SJSA1 (cell line): ENCODE measurements at places on chromosomes 7 and 10.
A peak's percentile ranks its signal among the peaks of the same experiment; 100 is the strongest.

DNA sequence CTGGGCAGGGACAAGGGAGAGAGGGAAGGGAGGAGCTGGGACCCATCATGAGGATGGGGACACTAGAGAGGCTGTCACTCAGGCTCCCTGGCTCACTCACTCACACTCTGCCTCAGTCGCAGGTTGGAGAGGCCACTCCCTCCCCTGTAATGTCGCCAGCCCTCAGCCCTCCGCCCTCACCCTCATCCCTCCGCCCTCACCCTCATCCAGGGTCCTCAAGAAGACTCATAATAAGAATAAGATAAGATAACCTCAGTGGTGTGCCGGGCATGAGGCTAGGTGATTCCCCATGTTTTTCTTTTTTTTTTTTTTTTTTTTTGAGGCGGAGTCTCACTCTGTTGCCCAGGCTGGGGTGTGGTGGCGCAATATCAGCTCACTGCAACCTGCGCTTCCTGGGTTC lies 92.2 kb downstream of the GTF2IRD1 start:
- no peak for DNase-seq

DNA sequence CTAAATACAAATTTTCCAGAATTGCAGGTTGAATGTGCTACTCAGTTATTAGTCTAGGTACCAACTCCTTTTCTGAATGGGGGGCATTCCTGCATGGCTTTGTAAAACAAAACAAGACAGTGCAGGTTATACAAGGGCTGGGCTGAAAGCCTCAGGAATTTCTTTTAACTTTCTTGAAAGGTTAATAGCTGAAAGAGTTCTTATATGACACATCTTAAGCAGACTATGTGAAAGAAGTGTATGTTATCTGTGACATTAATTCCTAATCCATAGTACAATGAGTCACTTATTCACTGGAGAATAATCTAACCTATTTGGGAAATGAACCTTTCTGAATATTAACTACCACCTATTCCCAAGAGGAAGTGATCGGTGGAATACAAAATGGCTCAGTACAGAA lies 115.6 kb upstream of the FAM133B start:
- DNase-seq = no peak

DNA sequence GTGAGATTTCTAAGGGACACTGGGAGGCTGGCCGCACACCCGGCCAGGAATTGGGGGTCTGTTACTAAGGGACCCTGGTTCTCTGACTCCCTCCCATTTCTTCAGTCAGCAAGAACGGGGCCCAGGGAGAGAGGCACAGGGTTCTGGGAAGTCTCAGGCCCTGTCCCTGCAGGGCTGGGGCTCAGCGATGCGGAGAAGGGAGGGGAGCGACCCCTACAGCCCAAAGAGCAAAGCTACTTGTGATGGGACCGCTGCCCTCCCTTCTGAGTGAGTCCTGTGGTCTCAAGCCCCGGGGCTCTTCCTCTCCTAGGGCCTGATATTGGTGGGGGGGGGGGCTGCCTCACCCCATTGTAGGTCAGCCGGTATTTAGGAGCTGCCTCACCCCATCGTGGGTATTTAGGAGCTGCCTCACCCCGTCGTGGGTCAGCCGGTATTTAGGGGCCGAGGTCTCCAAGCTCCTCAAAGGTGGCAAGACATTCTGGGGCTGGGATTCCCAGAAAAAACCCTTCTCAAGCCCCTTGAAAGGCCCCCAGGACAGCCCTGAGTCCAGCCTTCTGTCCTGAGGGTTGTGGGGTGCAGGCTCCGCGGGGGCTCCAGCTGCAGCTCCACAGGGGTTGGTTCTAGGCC lies 16.9 kb upstream of the NKX6-2 start:
- no peak for DNase-seq

- DNase-seq = no peak
These were observed 33.5 kb upstream of the CADPS2 start for GRCh38 chr7:122919643-122920181.

GRCh38 chr10:30940256-30940655 lies 91.4 kb downstream of the ZNF438 start:
- no peak for DNase-seq

- DNase-seq = no peak
These were observed 114.9 kb upstream of the PDLIM1 start for GRCh38 chr10:95405655-95406054.

GRCh38 chr10:70856454-70856853 lies 31.9 kb downstream of the PCBD1 start:
- no peak for DNase-seq

GRCh38 chr7:53070883-53071282 lies 35.5 kb downstream of the POM121L12 start:
- no peak for DNase-seq

GRCh38 chr10:128859738-128860386 lies 607.2 kb upstream of the MGMT start:
- no peak for DNase-seq

DNA sequence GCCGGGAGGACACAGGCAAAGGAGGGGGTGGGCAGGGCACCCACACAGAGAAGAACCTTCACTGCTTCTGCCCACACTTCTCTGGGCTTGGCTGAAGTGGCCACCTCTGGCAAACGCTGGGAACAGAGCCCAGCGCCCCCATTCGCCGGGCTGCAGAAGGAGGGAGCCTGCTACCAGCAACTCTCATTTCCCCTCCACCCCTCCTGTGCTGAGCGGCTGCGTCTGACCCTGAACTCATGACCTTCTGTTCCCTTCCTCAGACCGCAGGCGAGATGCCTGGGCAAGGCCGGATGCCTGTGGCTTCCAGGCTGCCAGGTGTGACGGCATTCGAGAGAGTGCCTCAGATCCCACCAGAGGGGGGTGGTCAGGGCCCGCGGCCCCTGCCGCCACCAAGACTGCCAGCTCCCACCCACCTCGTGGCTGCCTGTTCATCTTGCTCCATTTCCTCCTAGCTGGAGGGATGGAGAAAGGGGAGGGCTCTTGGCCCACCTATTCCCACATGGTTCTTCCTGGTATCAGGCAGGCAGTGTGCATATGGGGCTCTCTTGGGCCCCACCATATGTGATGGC lies 19.8 kb downstream of the DNAJB12 start:
- peak; percentile 87 for DNase-seq

DNA sequence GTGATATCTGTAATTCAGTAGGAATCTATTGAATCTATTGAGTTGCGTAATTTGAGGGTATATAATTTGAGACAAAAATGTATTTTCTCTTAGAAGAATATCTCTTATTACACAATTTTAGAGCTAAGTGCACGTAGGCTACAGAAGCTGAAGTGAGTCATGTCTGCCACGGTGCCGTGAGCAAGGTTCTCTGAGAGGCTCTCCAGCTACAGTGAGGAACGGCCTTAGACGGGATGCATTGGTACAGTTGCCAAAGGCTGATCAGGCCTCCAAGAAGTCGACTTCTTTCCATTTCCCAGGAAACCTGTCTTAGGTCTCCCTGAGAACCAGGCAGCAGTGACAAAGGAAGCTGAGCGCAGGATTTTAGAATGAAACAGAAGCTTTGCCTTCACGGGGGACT lies 28.6 kb downstream of the TCERG1L start:
- DNase-seq = no peak

GRCh38 chr7:80711531-80711930 lies 73.1 kb downstream of the CD36 start:
- DNase-seq = no peak

DNA sequence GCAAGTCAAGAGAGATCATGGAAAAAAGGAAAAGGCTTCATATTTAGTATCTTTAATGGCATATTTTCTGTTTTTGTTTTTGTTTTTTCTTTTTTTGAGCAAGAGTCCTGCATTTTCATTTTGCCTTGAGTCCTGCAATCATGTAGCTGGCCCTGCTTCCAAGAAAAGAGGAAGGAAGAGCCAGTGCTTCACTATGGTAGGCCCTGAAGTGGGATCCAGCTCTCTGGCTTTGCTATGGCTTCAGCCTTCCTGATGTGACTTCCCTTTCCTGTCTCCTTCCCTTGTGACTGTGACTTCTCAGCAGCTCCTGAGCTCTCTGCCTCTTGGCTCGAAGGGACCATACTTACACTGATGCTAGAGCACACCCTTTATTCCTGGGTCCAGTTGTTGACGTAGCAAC lies 512.3 kb downstream of the INHBA start:
- peak; percentile 23 for DNase-seq

- DNase-seq = no peak
These were observed 135.0 kb downstream of the SEMA3C start for GRCh38 chr7:80783678-80784327.

- DNase-seq = peak; percentile 93
These were observed 24.9 kb upstream of the PITRM1 start for GRCh38 chr10:3197348-3198003.

- DNase-seq = no peak
These were observed 17.7 kb upstream of the MINDY3 start for GRCh38 chr10:15877836-15878576.

DNA sequence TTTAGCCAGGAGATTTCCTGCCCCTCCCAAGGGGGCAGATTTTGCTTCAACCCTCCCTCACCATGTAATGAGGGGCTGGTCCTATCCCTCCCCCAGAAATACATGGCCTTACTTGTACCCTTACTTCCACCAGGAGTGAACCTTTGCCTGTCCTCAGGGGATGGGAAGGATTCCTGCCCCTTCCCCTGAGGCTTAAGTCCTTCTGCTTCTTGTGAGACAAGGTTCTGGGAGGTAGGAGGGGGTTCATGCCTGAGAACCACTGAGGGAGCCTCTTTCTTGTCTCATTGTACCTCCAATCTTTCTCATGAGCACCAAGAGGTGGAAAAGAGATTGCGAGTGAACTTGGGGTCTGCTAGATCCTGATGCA lies 19.5 kb upstream of the MUC3A start:
- DNase-seq = no peak

- DNase-seq = no peak
These were observed 25.5 kb upstream of the EBLN1 start for GRCh38 chr10:22243321-22243720.

DNA sequence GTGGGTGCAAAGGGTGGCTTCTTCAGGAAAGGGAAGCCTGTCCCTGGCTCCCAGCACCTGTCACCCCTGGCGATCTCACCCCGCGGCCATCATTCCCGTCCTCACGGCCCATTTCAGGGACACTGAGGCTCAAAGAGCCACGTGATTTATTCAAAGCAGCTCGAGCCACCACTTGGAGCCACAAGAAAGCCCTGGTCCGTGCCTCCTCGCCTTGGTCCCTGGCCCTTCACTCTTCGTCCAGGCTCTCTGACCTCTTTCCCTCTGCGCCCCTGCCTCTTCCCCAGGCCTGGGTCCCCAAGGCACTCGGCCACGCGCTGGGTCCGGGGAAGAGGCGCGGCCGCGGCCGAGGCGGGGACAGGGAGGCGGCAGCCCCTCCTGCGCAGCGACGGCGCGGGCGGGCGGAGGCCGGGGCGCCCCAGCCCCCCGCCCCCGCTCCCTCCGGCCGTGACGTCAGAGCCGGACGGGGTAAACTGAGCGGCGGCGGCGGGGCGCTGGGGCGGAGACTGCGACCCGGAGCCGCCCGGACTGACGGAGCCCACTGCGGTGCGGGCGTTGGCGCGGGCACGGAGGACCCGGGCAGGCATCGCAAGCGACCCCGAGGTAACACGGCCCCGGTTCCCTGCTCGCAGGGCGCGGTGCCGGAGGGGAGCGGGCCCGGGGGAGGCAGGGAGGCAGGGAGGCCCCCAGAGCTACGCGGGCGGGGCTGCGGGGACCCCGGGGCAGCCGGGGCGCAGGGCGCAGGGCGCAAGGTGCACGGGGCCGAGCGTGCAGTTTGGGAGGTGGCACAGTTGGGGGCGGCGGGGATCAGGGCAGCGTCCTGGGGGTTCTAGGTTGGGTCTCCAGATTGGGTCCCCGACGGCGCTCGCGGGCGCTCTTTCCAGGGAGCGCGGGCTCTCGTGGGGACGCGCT lies at the start of gene SLC18A2:
SLC18A2 (plus strand) TSS at position 494 of the 909 bp plus-strand sequence. CDS start 580 bp downstream, outside the sequence.
- no peak for DNase-seq

GRCh38 chr10:112763916-112764520 lies 186.0 kb upstream of the TCF7L2 start:
- DNase-seq = peak; percentile 94

DNA sequence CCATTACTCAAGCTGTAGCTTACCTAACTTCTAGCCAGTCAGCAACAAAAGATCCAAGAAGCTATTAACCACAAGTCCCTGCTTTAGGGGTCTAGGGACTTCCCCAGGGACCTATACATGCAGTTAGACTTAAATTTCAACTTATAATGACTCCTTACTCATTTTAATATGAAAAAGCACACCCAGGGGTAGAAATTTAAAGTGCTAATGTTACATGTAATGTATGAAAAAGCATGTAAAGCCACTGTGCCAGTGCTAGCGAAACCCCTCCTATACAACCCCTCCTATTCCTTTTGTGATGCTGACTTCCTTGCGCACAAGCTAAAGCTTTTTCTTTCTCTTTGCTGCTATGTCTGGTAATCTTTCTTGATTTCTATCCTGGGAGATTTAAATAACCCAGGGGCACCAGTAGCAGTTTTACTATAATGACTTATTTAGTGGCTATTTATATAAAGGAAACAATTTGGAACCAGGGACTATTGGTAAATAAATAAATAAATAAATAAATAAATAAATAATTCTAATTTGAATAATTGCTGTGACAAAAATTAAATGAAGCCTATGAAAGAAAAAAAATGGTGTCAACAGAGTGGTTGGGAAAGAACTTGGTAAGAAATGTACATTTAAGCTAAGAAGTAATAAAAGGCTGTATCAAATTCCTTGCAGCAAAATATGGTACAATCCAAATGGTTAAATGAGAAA lies 110.5 kb upstream of the MAGI2 start:
- DNase-seq = no peak

- no peak for DNase-seq
These were observed 39.8 kb downstream of the CDC123 start for GRCh38 chr10:12235796-12236195.

GRCh38 chr7:87058744-87059524 lies 520 bp downstream of the ELAPOR2 start:
- no peak for DNase-seq

- no peak for DNase-seq
These were observed 280.0 kb upstream of the NRG3 start for GRCh38 chr10:81594991-81595390.

- DNase-seq = peak; percentile 51
These were observed 182.9 kb downstream of the HTR7 start for GRCh38 chr10:90674928-90675327.

GRCh38 chr7:5508698-5509097 lies 85.1 kb upstream of the TNRC18 start:
- DNase-seq = no peak

DNA sequence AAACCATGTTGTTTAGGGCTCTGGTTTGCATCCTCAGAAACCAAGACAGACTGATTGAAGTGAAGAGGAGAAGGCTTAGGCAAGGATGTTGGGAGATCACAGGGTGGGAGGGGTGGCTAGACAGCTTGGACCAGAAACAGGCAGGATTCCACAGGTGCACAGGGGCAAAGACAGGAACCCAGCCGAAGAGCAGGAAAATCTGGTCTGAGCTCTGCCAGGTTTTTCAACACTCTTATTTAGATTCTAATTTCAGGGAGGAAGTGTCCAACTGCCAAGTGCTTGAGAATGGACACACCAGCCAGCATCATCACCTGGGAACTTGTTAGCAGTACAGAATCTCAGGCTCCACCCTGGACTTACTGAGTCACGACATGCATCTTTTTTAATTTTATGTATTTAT lies 93.8 kb downstream of the MARCHF5 start:
- no peak for DNase-seq
